ENCODE measurements at places on chromosomes 1 and 21.
A peak's percentile ranks its signal among the peaks of the same experiment; 100 is the strongest.

DNA sequence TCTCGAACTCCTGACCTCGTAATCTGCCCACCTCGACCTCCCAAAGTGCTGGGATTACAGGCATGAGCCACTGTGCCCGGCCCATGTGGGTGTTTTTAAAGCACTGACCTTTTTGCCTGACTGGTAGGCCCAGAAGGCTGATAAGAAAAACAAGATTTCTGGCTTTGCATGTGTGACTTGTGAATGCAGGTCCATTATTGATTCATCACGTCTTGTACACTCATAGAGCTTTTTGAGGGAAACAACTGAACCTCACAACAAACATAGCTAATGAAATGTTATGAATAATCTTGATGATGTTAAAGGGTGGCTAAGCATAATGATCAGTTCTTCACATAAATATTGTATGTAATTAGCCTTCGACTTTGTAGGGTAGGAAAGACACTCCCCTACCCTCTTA lies 140.9 kb upstream of the UBE2U start:
- DNase-seq, result no peak

GRCh38 chr1:243725846-243726245 lies 124.2 kb downstream of the AKT3 start:
- no peak for DNase-seq

- no peak for DNase-seq
Measured at GRCh38 chr1:82441402-82441801, 640.7 kb downstream of the ADGRL2 start.

DNA sequence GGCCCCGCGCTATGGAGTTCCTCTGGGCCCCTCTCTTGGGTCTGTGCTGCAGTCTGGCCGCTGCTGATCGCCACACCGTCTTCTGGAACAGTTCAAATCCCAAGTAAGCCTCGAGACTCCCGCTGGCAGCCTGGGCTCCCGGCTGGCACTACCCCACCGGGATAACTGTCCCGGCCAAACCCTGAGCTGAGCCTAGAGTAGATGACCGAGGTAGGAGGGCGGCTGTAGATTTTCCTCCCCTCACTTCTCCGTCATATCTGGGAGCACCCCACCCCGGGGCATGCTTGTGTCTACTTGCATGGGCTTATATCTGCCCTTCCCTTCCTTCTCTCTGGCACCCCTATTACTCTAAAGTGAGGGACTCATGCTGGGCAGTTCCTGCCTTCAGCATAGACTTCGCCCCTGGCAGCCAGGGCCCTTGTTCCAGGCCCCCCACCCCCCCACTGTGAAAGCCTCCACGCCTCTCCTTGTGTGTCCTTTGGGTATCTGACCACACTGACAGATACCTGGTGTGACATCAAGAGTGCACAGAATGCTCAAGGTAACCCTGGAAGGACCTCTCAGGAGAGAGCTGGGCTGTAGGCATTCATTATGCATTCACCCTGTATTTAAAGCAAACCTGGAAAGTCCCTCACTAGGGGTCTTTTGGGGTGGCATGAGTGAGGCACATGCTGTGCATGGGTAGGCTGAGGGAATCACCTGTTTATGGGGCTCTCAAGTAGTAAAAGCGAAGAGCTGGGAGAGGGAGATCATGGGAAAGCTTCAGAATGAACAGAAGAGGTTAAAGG lies 485 bp downstream of the EFNA1 start:
- no peak for DNase-seq

DNA sequence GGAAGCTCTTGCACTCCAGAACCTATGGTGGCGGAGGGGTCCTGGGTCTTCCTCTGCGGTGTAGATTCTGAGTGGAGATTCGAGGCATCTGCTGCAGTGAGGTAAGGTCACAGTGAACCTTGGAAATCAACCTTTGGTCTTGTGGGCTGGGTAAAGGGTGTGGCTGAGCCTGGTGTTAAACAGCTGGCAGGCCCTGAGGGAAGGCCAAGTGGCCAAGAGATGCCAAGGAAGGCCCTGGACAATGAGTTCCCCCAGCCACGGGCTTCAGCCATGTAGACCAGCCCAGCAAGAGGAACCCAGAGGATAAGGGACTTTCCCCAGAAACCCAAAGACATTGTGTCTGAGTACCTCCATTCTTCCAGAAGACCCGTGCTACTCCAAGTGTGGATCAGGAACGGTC lies 137.2 kb upstream of the ETS2 start:
- no peak for DNase-seq

DNA sequence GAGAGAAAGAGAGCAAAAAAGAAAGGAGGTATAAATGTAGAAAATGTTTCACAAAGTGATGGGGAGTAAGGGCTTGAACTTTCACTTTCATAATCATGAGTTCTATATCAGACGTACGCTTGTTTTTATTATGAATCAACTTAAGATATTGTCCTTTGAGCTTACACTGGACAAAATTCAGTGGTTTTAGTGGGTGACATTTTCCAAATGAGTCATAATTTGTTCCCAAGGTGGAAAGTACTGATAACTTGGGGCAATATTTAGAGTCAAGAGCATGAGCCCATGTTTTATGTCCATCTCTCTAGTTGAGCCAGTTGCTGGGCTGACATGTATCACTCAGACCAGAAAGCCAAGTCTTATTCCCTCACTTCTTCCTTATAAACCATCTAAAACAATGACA lies 161.6 kb downstream of the CHRM3 start:
- peak; percentile 3 for DNase-seq

GRCh38 chr1:109620401-109620791 lies 759 bp downstream of the AMPD2 start:
- DNase-seq, result no peak

GRCh38 chr21:43365611-43366426 lies 61.1 kb downstream of the SIK1 start:
- DNase-seq, result no peak

Measured in central memory CD4-positive, alpha-beta T cell (primary cell).